Activated CD4-positive, alpha-beta T cell treated with anti-CD3 and anti-CD28 coated beads, Interleukin-2, amount 10 ng/mL, durations not matched to agents 7 days and 5 days (primary cell): ENCODE measurements at places on chromosomes 3 and 15. TPM values are rescaled to one million over a fixed set of nuclear protein-coding genes. Genes with fewer than 3 reads are reported as not detected.
A peak's percentile ranks its signal among the peaks of the same experiment; 100 is the strongest.

- H3K27ac ChIP-seq, result no peak overlapping the region
- H3K4me1 ChIP-seq, result no peaks in the 10 kb centered on the region
- H3K27me3 ChIP-seq, result no peaks in the 10 kb centered on the region
- DNase-seq, result no peak
- H3K36me3 ChIP-seq, result no peaks in the 10 kb centered on the region
- no peak overlapping the region for H3K4me3 ChIP-seq
These were observed 252.9 kb upstream of the SOX2 start for GRCh38 chr3:181458857-181459256.

Gene CDCP1
- 22.2 TPM for total RNA-seq

DNA sequence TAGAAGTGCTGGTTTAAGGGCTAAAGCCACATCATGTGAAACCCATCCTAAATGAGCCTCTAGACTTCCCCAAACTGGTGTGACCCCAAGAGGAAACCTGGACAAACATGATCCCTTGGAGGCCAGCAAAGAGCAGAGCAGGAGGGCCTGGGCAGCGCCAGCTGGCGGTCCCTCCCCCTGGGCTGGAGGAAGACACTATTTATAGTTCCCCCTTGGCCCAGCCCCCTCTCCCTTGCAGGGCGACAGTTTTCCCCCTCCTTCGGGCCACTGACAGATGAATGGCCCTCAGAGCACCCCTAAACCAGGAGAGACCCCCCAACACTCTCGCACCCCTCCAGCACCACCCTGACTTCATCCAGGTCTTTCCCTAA lies 2.9 kb downstream of the UCN2 start:
- H3K27me3 ChIP-seq, result no peaks in the 10 kb centered on the region
- no peak overlapping the region for H3K4me3 ChIP-seq
- H3K27ac ChIP-seq, result no peak overlapping the region
- DNase-seq, result no peak
- peaks cover 46% of the 10 kb centered on the region for H3K4me1 ChIP-seq

GRCh38 chr3:158801201-158801600 lies 653 bp upstream of the MFSD1 start:
- peaks cover 23% of the 10 kb centered on the region for H3K27me3 ChIP-seq
- peak overlapping the region; percentile 89 for H3K4me3 ChIP-seq
- DNase-seq, result no peak
- peaks cover 6% of the 10 kb centered on the region for H3K36me3 ChIP-seq
- H3K27ac ChIP-seq, result peak overlapping the region; percentile 89
- peaks cover 29% of the 10 kb centered on the region for H3K4me1 ChIP-seq

DNA sequence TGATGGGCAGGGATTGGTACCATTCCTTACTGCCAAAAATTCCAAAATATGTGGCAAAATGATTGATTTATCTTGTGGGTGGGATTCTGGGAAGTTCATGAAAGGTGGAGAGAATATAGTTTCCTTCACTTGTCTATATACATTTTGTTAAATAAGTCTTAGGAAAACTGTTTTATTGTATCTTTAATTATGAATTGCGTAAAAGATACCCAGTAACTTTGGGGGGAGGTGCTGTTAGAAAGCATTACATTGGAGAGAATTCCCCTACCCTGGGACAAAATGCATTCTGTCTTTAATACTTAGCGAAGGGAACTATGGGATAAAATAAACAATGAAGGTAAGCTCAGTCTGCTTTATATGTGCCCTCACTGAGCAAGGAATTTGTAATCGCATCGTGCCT lies 4.6 kb downstream of the SETD5 start:
- H3K27ac ChIP-seq, result no peak overlapping the region
- H3K4me1 ChIP-seq, result peaks cover 62% of the 10 kb centered on the region
- H3K27me3 ChIP-seq, result no peaks in the 10 kb centered on the region
- DNase-seq, result no peak

- DNase-seq, result peak; percentile 60
- H3K4me3 ChIP-seq, result no peak overlapping the region
- peaks cover 6% of the 10 kb centered on the region for H3K4me1 ChIP-seq
- peaks cover 10% of the 10 kb centered on the region for H3K36me3 ChIP-seq
These were observed 7.8 kb downstream of the EIF1B start for GRCh38 chr3:40317061-40317855.

Gene ZCWPW2
- total RNA-seq, result 0.50 TPM

DNA sequence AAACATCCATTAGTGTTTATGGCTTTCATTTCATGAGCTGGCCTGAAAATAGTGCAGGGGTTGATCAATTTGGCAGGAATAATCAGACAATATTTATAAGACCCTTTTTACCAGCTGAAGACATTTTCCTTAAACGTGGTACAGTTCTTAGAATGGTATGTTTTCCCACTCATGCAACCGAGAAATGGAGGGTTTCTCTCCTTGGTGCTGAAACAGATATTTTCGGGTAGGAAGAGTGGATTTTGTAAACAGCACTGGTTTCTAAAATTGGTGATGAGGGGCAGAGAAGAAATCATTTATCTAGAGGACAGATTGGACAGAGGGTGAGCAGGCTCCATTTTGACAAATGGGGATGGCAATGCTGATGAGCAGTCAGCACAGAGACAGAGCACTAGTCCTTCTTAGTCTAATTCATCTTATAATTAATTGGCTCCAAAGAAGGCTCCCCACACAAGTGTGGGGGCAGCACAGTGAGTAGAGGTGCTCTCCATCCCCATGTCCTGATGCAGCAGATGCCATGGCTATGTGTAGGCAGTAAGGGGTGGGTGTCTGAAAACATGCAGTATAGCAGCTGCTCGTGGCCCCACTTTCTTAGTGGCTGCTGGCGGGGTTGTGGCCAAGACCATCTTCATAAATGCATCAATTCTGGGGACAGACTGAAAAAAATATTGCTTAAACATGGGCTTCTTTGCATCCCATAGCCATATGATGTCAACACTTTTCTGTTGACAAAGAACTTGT lies 18.1 kb upstream of the SLC7A14 start:
- no peak overlapping the region for H3K27ac ChIP-seq
- peaks cover 5% of the 10 kb centered on the region for H3K27me3 ChIP-seq
- no peak for DNase-seq
- no peaks in the 10 kb centered on the region for H3K4me1 ChIP-seq
- no peak overlapping the region for H3K4me3 ChIP-seq

- no peak overlapping the region for H3K4me3 ChIP-seq
- H3K27me3 ChIP-seq, result no peaks in the 10 kb centered on the region
- no peaks in the 10 kb centered on the region for H3K36me3 ChIP-seq
- no peaks in the 10 kb centered on the region for H3K4me1 ChIP-seq
- no peak overlapping the region for H3K27ac ChIP-seq
These were observed 1.0 kb upstream of the MYL3 start for GRCh38 chr3:46864061-46864881.

DNA sequence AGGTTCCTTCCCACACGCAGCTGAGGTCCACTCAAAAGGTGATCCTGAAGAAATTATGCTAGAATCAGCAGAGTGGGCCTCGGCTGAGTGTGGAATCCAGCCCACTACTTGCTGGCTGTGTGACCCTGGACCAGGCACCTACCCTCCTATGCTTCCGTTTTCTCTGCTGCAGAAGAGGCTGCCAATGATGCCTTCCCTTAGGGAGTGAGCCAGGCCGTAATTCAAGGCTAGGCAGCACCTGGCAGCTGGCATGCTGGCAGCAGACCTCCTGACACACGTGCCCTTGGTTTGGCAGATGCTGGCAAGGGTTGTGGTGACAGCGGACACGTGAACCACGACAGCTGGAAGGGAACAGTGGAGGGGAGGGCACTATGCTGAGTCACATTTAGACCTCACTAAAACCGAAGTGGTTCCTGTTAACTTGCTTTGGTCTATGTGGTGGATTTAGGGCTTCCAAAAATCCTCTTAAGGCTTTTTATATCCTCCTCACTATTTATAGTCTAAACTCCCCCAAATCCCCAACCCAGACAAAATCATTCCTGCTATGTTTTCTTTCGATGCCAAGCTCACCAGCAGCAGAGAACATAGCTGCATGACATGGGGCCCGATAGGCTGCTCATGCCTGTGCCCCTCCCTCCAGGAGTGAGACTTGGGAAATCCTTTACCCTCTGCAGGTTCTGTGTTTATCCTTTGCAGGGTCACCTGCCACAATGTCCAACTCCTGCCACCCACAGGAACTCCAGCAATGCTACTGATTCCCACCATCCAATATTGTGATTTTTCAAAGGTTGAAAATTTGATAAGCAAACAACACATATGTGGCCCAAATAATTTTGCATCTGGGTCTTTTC lies 10.6 kb upstream of the PCSK6 start:
- no peaks in the 10 kb centered on the region for H3K36me3 ChIP-seq
- peak; percentile 40 for DNase-seq
- H3K27ac ChIP-seq, result no peak overlapping the region

Gene PRRT3
- total RNA-seq, result 4.8 TPM

- H3K4me1 ChIP-seq, result peaks cover 61% of the 10 kb centered on the region
- peaks cover 3% of the 10 kb centered on the region for H3K36me3 ChIP-seq
- H3K27ac ChIP-seq, result no peak overlapping the region
These were observed 2.1 kb downstream of the PDE8A start for GRCh38 chr15:84983711-84984110.

GRCh38 chr3:33918126-33918756 lies 119.8 kb downstream of the PDCD6IP start:
- H3K4me1 ChIP-seq, result no peaks in the 10 kb centered on the region
- no peak overlapping the region for H3K4me3 ChIP-seq
- no peaks in the 10 kb centered on the region for H3K36me3 ChIP-seq
- H3K27me3 ChIP-seq, result no peaks in the 10 kb centered on the region
- DNase-seq, result no peak

- peaks cover 64% of the 10 kb centered on the region for H3K4me1 ChIP-seq
- no peaks in the 10 kb centered on the region for H3K27me3 ChIP-seq
- no peak for DNase-seq
- no peak overlapping the region for H3K4me3 ChIP-seq
- no peak overlapping the region for H3K27ac ChIP-seq
- H3K36me3 ChIP-seq, result peaks cover 65% of the 10 kb centered on the region
These were observed 9.5 kb downstream of the TADA3 start for GRCh38 chr3:9782770-9783169.

DNA sequence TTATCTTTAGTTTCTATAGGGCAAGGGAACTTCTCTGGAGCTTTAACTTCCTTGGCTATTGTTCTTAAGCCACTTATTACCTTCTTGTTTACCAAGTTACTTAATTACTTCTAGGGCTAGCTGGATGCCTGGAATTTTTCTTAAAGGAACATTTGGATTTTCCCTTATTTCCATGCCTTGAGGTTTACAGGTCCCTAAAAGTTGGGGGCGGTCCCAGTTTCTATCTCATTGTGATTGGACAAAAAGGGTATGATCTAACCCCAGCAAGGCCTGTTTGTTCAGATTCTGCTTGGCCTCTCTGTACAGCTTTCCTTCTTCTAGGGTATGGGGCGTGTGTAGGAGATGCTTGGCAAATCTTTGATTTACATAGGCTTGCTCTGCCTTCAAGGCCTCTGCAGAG lies 17.4 kb downstream of the PDHB start:
- peaks cover 9% of the 10 kb centered on the region for H3K4me1 ChIP-seq
- H3K27ac ChIP-seq, result no peak overlapping the region
- no peak overlapping the region for H3K4me3 ChIP-seq

DNA sequence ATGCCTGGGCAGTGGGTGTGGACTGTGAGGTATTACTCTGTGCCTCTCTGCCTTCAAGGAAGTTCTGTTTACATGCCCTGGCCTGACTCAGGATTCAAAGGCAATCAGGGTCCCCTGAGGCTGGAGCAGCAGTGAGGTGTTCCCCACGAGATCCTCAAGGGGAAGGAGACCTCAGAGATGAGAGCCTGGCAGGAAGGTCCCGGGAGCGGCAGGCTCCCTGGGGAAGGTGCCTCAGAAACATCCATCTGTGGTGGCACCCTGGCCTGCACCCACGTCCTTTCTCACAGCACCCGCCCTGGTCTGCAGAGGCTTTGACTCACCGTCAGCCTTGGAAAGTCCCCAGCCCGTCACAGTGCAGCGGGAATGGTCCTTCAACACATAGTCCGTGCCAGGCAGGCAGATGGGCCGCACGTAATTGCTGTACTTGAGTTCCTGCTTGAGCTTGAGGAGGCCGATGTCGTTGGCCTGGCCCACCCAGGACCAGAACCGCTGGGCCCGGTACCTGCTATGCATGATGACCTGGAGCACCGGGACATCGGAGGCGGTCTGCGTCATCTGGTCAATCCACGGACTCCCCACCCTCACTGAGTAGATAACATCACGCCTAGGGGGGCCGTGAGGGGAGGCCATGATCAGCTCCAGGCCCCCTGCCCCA lies 3.6 kb downstream of the PRSS50 start:
- H3K27me3 ChIP-seq, result peaks cover 7% of the 10 kb centered on the region

GRCh38 chr3:8320711-8321458 lies 180.7 kb upstream of the LMCD1 start:
- no peaks in the 10 kb centered on the region for H3K27me3 ChIP-seq
- H3K36me3 ChIP-seq, result no peaks in the 10 kb centered on the region
- DNase-seq, result no peak

- no peak overlapping the region for H3K4me3 ChIP-seq
- H3K27me3 ChIP-seq, result no peaks in the 10 kb centered on the region
- DNase-seq, result peak; percentile 45
These were observed 62.2 kb upstream of the MCF2L2 start for GRCh38 chr3:183490653-183491052.

Gene FBXL22
- 0.81 TPM for total RNA-seq

Gene TPRG1
- 1.2 TPM for total RNA-seq

DNA sequence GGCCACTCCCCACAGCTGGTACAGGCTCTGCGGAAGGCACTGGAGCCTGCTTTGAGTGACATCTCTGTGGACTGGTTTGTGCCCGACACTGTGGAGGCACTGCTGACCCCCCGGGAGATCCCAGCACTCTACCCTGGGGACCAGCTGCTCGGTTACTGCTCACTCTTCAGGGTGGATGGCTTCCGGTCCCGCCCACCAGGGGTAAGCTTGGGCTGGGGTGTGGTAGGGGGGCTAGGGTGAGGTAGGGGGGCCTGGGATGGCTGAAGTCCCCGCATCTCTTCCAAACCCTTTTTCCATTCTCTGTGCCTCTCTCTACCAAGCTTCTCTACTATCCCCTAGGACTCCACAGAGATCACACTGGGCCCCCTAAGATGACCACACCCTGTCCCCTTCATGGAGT lies 7.8 kb downstream of the VWA5B2 start:
- DNase-seq, result no peak
- H3K36me3 ChIP-seq, result peaks cover under 1% of the 10 kb centered on the region
- H3K27me3 ChIP-seq, result peaks cover 6% of the 10 kb centered on the region
- no peak overlapping the region for H3K27ac ChIP-seq

GRCh38 chr15:33132722-33133345 lies 61.7 kb downstream of the FMN1 start:
- H3K4me3 ChIP-seq, result no peak overlapping the region
- H3K36me3 ChIP-seq, result no peaks in the 10 kb centered on the region
- H3K27ac ChIP-seq, result no peak overlapping the region

GRCh38 chr3:23739536-23739935 lies 66.2 kb upstream of the UBE2E1 start:
- no peak overlapping the region for H3K27ac ChIP-seq
- H3K36me3 ChIP-seq, result no peaks in the 10 kb centered on the region
- no peak for DNase-seq
- H3K4me3 ChIP-seq, result no peak overlapping the region
- peaks cover 10% of the 10 kb centered on the region for H3K4me1 ChIP-seq

Gene ZKSCAN7
- 0.50 TPM for total RNA-seq
